ENCODE measurements at places on chromosomes 7 and 10.

GRCh38 chr10:97016728-97017473, 168.9 kb downstream of the SLIT1 start:
- no peak for DNase-seq

GRCh38 chr10:103102195-103102594, 90.9 kb downstream of the NT5C2 start:
- no peak for DNase-seq

GRCh38 chr7:130218806-130219620, 11.4 kb downstream of the SSMEM1 start:
- DNase-seq = no peak

DNA sequence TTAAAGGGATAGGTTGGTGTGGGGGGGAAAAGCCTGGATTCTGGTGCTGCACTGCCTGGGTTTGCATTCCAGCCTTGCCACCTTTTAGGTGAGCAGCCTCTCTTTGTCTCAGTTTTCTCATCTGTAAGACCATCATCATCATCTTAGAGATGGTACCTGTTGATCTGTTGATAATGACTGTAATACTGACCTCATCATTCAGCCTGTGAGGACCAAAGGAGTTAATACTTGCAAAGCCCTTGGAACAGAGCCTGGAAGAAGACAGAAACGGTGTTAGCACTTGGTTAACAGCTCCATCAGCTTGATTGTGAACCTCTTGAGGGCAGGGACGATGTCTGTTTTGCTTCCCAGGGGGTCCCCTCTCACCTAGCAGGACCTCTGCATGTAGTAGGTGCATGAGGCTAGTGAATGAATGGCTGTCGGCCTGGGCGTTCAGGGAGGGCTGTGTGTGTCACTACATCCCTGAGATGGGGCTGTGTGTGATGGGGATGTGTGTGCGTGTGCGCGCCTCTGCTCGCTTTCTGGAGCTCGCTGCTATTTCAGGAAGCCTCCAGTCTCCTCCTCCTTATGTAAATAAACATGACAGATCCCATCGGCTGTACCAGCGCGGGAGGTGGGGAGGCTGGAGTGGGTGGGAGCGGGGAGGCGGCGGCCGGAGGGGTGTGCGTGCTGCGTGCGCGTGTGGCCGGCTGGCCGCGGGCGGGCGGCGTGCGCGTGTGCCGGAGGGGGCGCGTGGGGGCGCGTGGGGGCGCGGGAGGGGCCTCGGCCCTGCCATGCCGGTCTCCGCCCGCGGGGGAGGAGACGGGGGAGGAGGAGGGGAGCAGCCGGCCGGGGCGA, 61.2 kb downstream of the NEURL1 start:
- no peak for DNase-seq

DNA sequence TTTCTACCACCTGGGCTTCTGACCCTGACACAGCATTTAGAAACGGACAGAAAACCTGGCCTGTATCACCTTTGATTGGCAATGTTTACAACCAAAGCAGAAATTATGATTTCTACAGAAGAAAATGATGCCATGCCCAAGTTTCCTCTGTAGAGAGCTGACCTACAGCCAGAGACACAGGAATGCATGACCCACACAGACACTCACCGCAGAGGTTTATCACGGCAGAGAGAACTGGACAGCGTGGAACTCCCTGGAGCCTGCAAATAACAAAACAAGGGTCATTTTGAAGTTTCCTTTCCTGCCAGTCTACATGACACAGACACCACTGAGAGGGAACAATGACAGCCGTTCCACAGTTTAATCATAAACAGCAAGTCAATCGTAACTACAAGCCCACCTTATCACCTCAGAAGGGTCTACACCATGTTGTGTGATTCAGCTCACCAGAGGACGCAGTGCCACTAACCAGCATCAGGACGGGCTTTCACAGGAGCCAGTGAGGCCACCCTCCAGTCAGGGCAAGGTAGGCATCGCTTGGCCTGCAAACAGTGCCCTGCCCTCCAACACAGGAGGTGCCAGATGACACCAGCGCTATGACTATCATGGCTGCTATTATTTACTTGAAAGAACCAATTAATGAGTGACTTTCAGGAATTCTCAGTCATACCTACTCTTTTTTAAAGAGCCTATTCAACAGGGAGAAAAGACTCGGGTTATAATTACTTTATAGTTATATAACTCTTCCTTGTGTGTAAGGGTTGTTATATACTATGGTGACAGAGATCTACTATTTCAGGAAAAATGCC, 139.9 kb downstream of the TNS3 start:
- DNase-seq = no peak

- DNase-seq = peak; percentile 80
These were observed 272.8 kb upstream of the IMMP2L start for GRCh38 chr7:111835066-111835465.

DNA sequence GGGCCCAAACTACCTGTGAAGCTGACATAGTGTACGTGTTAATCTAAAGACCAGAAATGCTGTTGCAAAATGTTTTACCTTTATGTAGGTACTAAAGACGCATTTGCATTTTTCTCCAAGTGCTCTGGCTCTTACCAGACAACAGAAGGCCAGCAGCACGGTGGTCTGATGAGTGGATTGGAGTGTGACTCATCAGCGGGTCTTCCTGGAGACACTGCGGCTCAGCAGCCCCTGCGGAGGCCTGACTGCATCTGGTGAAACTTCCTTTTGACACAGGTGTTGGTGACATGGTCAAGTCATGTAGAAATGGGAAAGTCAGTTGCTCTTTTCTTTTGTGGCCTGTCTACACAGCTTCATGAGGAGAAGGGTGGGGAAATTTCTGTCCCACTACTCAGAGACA, 723.6 kb downstream of the INHBA start:
- no peak for DNase-seq

DNA sequence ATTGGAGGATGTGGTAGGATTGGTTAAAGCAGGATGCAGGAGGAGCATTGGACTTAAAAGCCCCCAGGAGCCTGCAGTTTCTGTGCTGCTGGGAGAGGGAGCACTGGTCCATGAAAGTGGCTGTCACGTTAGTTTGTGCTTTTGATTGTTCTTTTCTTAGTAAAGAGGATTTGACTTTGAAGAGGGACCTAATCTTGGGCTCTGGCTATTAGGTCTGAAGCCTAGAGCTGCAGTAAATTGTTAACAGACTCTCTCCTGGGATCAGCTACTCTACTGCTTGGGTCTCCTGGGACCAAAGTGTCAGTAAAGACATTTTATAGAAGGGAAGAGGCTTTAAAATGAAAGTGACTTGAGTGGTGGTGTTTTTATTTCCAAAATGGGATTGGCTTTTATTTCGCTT, 3.7 kb downstream of the ZFYVE27 start:
- no peak for DNase-seq

DNA sequence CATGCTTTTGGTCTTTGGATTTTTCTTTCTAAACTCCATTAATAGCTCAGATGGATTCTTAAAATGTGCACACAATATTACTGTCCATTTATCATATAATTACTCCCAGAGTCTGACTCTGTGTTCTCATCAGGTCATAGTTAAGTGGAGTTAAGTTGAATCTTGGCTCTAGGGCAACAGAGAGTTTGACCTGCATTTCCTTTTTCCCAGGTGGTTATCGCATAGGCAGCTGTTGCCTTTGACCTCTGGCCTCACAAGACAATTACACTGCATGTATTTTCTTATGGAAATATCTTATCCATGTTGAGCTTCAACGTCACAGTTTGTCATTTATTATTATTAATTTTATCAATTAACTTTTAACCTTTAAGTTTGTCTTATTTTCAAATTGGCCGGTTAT, 237.5 kb upstream of the HGF start:
- no peak for DNase-seq

DNA sequence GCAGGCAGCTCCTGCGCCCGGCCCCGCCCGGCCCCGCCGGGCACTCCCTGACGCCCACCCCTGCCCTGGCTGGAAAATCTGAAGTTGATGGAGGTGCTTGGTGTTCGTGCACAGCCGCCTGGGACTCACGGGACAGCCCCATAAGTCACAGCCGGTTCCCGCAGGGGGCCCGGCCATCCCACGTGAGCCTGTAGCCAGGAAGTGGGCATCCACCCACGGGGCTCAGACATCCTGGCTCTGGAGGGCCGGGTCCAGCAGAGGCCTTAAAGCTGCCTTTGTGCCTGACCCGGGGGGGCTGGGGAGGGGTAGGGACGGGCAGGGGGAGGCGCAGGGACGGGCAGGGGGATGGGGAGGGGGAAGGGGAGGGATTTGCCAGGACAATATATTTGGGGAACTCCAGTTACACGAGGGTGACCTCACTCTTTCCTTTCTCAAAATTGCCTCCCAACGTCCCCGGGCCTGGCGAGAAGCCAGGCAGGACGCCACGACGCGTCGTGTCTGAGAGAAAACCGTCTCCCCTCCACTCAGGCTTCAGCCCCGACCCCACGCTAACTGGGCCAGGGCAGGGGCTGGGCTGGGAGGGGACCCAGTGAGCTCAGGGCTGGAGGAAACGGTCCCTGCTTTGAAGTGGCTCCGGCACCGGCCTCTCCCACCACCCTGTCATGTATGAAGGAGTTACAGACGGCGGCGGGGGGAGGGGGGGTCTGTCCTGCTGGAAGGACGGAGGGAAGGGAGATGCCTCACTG, 82.1 kb upstream of the PDGFA start:
- no peak for DNase-seq

- DNase-seq = no peak
These were observed 40.5 kb upstream of the COMTD1 start for GRCh38 chr10:75276069-75276872.

- no peak for DNase-seq
These were observed 1073.0 kb downstream of the XPNPEP1 start for GRCh38 chr10:108850138-108850854.

GRCh38 chr7:22358820-22359697, 2.1 kb upstream of the RAPGEF5 start:
- DNase-seq = no peak

GRCh38 chr7:67809586-67809985, 813.0 kb downstream of the TYW1 start:
- no peak for DNase-seq

DNA sequence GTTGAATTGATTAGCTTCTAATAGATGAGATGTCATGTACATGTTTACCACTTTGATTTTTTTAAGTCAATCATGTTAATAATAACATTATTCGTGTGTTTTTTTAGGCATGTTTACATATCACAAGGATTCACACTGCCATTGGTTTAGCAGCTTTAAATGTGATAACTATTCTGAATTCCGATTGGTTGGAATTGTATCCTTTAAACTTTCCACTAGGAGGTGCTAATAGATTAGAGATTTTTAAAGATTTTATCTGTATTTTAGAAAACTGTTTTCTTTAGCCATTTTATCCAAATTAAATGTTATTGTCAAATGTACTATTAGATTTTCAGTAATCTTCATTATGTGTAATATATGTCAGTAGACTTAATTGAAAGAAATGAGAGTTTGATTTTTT, 83.2 kb downstream of the HECTD2 start:
- DNase-seq = peak; percentile 3

GRCh38 chr7:42002654-42003053, 234.4 kb downstream of the GLI3 start:
- DNase-seq = no peak

- DNase-seq = no peak
These were observed 9.5 kb downstream of the PTCD1 start for GRCh38 chr7:99428972-99429566.

- peak; percentile 46 for DNase-seq
These were observed 289.5 kb upstream of the AOAH start for GRCh38 chr7:37013771-37014170.

DNA sequence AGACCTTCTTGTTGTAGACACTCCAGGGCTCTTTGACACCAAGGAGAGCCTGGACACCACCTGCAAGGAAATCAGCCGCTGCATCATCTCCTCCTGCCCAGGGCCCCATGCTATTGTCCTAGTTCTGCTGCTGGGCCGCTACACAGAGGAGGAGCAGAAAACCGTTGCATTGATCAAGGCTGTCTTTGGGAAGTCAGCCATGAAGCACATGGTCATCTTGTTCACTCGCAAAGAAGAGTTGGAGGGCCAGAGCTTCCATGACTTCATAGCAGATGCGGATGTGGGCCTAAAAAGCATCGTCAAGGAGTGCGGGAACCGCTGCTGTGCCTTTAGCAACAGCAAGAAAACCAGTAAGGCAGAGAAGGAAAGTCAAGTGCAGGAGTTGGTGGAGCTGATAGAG, 5.5 kb downstream of the GIMAP7 start:
- DNase-seq = no peak

DNA sequence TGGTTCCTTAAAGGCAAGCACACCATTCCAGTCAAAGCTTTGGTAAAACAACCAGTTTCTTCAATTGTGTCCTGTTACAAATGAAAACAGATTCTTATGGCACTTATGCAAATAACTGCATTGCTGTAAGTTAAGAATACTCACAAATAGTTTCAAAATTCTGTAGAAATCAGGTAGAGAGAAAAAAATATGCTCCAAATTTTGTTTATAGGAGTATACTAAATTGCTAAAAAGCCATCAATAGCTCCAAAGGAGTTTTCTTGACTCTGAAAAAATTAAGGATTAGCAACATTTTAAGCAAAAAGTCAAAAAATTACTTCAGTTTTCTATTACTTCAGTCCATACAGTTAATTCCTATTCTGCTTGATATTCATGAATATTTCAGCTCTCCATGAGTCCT, 51.3 kb upstream of the KAT6B start:
- no peak for DNase-seq

GRCh38 chr10:81216949-81217348, 658.0 kb upstream of the NRG3 start:
- no peak for DNase-seq

- no peak for DNase-seq
These were observed 153.0 kb upstream of the LRRTM3 start for GRCh38 chr10:66772548-66773471.

GRCh38 chr7:1569016-1569415, 816 bp downstream of the PSMG3 start:
- peak; percentile 16 for DNase-seq

DNA sequence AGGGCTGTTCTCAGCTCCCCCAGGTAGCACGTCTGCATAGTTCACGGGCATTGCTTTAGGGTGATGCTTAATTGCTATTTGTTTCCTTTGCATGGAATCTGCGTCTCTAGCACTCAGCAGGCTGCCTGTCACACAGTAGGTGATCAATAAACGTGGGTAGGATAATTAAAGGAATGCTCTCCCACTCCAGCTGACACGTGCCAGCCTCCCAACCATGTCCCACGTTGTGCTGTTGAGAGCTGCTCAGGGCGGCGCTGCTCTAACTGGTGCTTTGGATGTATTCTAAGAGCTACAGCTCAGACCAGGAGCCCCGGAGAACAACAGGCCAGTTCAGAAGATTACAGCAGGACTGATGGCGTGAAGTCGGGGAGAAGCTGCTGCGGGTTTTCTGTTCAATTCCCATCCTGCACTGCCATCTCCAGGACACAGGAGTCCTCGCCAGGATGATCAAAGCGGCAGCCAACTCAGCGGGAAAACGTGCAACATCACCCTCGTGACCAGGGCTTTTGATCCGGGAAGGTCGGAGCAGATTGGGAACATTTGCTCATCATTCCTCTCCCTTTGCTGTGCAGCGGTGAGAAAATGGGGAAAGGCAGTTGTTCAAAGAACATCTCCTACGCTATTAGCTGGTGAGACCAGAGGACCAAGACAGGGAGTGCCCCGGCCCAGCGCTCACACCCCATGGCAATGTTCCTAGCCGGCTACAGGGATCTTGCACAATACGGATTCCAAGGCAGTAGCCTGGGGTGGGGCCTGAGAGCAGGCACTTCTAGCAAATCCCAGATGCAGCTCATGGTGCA, 50.5 kb upstream of the FOXK1 start:
- DNase-seq = peak; percentile 62

- no peak for DNase-seq
These were observed 42.9 kb upstream of the CTBP2 start for GRCh38 chr10:125203186-125203800.

- DNase-seq = peak; percentile 21
These were observed 694.1 kb downstream of the ANKRD7 start for GRCh38 chr7:118918556-118918955.

- no peak for DNase-seq
These were observed 6.4 kb downstream of the SFTPD start for GRCh38 chr10:79942261-79943185.

Measured in NCI-H446 treated with DMSO at 0.1 percent for 48 hours (cell line).